Stimulated activated CD8-positive, alpha-beta memory T cell treated with anti-CD3 and anti-CD28 coated beads, Interleukin-2, amount 100 ng/mL, for 1 hour (primary cell): ENCODE measurements at places on chromosomes 3 and 15.

DNA sequence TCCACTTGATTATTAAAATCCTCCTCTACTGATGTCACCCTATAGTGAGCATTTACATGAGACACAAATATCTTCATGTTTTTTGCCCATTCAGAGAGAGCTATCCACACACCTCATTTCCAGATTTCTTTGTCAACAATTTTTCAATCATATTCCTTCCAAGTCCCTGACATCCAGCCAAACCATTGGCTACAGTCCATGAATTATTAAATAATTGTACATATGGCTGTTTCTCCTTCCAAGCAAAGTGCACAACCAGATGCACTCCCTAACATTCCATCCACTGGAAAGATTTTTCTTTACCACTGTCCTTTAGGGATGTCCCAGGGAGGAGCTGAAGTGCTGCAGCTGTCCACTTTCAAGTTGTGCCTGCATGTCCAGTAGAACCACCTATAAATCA, 328.0 kb upstream of the MDFIC2 start:
- DNase-seq: no peak

- DNase-seq: no peak
Observed at GRCh38 chr3:193981504-193981903, 154.4 kb upstream of the HES1 start.

GRCh38 chr3:101898752-101899169, 49.4 kb downstream of the NFKBIZ start:
- no peak for DNase-seq

DNA sequence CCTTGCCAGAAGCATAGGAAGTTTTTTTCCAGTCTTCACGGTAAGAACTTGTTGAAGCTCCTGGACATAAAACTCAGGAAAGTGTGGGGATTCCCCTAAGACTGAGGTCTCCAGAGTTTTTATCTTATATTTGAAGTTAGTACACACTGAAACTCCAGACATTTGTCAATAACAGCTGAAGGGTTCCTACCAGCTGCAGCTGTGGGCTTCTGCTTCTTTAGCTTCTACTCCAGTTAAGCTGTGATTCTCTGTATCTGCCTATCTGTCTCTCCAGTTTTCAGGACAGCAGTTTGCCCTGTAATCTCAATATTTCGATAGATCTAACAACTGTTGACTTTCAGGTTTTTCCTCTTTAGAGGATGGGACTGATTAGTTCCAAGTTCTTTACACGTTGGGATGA, 966.0 kb upstream of the SEMA6D start:
- DNase-seq: no peak

DNA sequence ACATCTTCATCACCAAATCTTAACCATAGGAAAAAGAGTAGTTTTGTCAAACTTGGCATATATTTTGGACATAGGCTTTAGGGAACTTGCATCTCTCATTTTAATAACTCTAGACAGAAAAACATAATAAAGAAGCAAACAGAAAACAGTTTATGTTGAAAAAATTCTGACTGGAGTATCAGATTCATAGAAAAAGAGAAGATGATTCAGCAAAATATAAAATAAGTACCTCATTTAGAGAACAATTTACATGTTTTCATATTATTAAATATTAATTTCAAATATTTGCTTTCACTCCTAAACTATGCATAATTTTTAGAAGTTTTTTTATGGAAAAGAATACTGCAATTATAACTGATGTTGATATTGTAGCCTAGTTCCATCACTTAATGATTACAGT, 12.5 kb downstream of the SATB1 start:
- DNase-seq: no peak

- DNase-seq: no peak
Observed at GRCh38 chr15:93830221-93831080, 400.9 kb upstream of the MCTP2 start.

DNA sequence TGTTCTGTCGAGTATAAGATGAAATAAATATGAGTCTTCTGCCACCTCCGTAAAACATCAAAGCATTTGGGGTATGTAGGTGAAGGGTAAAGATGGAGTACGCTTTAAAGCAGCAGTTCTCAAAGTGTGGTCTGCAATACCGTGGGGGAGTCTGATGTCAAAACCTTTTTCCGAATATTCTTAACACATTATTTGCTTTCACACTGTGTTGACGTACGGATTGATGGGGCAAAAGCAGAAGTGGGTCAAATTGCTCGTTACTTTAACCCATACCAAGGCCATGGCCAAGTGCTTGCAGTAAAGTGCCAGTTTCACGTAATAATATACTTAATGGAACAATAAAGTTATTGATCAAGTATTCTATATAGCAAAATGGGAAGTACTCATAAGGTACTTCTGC, 36.3 kb downstream of the PAK2 start:
- no peak for DNase-seq

DNA sequence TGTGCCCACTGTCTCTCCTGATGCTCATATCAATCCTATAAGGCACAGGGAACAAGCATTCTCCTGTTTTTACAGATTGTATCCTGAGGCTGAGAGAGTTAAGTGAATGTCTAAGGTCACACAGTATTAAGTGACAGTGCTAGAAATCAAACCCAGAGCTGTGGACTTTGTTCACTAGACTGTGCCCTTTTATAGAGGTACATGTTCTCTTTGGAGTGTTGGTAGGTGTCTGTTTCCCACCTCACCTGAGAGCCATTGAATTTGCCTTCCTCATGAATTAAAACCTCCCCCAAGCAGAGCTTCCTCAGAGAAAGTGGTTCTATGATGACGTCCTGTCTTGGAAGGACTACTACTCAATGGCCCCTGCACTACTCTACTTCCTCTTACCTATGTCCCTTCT, 12.4 kb downstream of the ADIPOQ start:
- no peak for DNase-seq

- DNase-seq: no peak
Observed at GRCh38 chr3:101939361-101940049, 90.2 kb downstream of the NFKBIZ start.

- no peak for DNase-seq
Observed at GRCh38 chr3:2741516-2741915, 368.7 kb downstream of the IL5RA start.

- no peak for DNase-seq
Observed at GRCh38 chr15:78766041-78766440, 45.2 kb downstream of the ADAMTS7 start.

GRCh38 chr3:11908981-11909698, 62.5 kb upstream of the TAMM41 start:
- no peak for DNase-seq

DNA sequence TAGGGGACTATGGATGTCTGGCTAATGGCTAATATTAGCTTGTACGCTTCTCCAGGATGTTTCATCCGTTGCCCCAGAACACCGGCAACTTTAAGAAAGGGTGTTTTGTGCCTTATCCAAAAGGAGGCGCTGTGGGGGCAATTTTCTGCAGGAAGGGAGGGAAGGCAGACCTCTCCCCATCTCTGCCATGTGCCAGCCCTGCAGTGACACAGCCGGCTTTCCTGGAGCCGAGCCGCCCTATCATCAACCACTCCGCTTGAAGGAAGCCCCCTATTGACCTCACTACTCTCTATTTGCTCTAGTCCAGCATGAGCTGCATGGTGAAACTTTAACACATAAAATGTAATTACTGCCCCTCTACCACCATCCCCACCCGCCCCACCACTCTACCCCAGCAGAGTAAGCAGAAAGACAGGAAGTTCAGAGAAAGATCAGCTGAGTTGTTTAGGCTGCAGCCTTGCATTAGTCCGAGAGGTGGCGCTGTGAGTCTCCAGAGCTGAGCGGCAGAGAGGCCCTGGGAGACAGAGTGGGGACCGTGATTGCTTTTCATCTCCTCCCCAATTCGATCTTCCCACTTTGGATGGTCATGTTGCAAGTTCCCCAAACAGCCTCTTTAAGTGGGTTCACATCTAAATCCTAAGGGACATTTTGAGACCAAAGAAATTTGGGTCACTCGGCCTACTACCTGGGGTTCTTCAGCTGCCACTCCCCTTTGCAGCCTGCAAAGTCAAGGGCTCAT, 24.5 kb upstream of the RAD18 start:
- DNase-seq: no peak

GRCh38 chr3:100653604-100654294, 44.3 kb downstream of the ADGRG7 start:
- DNase-seq: no peak

DNA sequence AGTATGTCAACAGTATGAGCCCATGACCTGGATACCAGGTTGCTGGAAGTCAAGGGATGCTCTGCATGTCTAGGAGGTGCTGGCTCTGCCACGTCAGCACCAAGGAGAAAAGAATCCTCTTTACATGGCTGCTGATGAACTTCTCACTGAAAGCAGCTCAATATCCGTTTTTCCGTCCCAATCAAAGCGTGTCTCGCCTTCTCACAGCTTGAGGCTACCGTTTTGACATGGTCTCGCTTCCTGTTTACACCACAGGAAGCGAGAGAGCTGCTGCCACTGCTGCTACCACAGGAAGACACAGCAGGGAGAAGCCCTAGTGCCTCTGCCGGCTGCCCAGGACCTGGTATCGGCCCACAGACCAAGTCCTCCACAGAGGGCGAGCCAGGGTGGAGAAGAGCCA, 27.3 kb downstream of the STARD5 start:
- DNase-seq: peak; percentile 53

DNA sequence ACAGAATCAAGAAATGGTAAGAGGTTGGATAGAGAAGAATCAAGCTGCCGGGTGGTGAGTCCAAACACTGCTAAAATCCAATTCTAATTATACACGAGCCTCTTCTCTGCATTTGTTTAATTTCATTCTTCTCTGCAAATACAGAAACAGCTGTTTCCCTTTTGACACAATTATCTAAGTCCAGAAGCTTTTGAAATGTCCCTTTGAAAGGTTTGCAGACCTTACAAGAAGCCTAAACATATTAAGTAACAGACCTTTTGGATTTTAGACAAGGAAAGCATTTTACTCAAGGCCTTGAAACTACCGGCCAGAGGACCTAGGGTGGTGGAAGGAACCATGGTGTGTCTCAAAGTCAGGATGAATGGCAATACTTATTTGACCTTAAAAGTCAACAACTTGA, 403.8 kb upstream of the ADAMTS9 start:
- DNase-seq: no peak

GRCh38 chr3:166453478-166453877, 616.3 kb upstream of the BCHE start:
- DNase-seq: no peak

DNA sequence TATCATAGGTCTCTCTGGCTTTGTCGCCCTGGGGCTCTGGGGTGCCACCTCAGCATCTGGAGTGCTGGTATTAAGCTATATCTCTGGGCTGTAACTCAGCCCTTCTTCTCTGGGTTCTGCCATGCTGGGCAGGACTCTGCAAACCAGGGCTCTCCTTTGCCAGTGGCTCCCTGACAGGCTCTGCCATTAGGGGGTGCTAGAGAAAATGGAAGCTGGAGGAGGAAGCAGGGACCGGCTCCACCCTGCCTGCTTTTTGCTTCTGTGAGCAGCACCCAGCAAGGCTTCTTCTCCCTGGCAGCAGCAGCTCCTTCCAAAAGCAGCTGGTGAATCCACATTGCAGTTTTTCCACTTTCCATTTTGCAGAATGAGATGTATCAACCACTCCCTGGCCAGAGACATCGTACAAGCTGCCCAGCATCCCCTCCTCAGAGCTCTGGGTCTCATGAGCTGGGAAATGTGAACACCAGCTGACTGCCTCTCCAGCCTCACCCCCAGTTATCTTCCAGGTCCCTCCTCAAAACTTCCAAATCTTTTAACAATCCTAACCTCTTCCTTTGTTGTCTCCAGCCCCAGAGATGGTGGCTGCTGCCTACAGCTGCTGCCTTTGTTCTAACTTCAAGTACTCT, 165.0 kb downstream of the ABHD5 start:
- DNase-seq: no peak

- DNase-seq: no peak
Observed at GRCh38 chr15:33377204-33377603, 66.4 kb downstream of the RYR3 start.

DNA sequence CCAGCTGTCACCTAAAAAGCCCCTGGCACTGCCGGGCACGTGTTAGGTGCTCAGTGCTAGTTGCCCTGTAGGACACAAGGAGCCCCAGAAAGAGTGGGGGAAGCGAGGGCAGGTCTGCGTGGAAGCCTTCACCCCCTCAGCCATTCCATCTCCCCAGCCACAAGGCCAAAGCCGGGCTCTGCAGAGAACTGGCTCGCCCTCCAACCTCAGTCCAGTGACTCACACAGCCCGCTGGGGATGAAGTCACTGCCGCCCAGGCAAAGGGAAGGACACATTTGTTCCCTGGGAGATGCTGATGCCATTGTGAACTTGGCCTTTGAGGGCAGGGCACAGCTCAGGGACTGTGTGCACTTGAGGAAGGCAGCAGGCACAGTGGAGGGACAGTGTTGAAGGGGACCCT, 48.1 kb downstream of the IQSEC1 start:
- DNase-seq: no peak

DNA sequence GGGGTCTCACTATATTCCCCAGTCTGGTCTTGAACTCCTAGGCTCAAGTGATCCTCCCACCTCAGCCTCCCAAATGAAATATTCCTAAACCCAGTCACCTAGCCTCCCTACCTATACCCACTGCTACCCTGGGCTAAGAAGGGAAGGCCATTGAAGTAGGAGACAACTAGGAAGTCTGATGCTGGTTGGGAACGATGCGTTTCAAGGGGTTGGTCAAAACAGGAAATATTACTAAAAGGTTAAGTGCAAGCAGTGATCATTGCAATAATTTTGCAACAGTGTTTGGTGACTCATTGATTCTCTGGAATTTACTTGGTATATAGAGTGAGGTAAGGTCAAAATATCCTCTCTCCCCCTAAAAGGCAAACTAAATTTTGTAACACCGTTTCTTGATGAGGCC, 4.6 kb upstream of the UQCRC1 start:
- no peak for DNase-seq

- DNase-seq: no peak
Observed at GRCh38 chr15:78149805-78150751, 916 bp downstream of the IDH3A start.

DNA sequence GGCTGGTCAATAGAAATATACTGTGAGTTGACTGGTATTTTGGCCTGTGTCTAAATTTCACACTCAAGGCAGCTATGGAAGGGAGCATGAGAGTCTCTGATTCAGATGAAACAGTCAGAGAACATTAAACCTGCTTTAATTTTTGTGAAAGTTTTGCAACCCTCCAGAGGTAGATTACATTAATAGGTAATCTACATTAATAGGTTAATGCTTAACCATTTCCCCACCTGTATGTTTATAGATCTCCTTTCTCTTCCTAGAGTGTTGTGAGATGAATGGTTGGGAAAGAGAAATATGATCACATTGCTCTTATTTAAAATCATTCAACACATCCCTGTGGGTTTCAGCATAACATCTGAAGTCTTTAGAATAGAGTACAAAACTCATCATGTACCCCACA, 586.9 kb upstream of the DPPA4 start:
- DNase-seq: no peak

- DNase-seq: no peak
Observed at GRCh38 chr3:45153658-45154437, 7.7 kb upstream of the CDCP1 start.

DNA sequence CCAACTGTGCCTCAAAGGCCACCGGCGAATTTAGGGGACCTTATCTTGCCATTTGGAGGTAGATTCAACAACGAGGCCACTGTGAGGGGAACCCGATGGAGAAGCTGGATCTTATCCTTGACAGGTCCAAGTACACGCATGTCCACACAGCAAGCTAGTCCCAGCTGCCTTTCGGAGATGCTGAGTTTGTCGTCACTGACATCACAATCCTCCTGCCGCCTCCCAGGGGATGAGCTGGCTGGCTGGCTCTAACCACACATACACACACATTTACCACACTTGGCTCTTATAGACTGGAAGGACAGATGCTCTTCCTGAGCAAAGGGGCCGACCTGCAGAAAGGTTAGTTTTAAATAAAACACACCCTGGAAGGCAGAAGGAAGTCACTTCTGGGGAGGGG, 176.3 kb downstream of the STT3B start:
- no peak for DNase-seq
